ENCODE measurements at places on chromosomes 6 and 20. TPM values are rescaled to one million over a fixed set of nuclear protein-coding genes. Genes with fewer than 3 reads are reported as not detected.

- DNase-seq, result no peak
Observed at GRCh38 chr6:34393191-34393965, 909 bp upstream of the NUDT3 start.

DNA sequence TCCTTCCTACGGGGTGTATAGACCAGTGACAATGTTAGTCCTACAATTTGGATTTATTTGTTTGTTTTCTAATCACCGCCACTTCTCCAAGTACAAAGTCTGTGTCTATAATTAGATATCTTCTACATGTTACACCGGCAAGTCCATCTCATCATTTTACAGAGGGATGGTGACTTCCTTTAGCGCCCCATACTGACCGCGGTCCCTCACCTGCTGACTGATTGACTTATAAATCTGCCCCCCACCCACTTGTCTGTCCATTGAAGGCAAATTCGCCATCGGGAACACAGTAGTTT lies 8.9 kb upstream of the NR2E1 start:
- DNase-seq, result no peak

DNA sequence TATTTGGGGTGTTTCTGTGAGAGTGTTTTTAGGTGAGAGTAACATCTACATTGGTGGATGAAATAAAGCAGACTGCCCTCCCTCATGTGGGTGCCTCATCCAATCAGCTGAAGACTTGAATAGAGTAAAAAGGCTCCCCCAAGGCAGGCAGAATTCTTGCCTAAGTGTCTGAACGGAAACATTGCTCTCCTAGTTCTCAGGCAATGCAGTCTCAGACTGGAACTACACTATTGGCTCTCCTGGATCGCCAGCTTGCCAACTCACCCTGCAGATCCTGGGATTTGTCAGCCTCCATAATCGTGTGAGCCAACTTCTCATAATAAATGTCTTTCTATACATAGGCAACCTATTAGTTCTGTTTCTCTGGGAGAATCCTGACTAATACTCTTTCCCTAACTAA lies 5.5 kb upstream of the TMEM170B start:
- no peak for DNase-seq

The MYBL2 gene
- 23.9 TPM for polyA plus RNA-seq

All from right renal cortex interstitium (tissue), 3 donors.